Activated CD4-positive, alpha-beta T cell treated with anti-CD3 and anti-CD28 coated beads for 36 hours (primary cell): ENCODE measurements at places on chromosomes 12 and 14.

DNA sequence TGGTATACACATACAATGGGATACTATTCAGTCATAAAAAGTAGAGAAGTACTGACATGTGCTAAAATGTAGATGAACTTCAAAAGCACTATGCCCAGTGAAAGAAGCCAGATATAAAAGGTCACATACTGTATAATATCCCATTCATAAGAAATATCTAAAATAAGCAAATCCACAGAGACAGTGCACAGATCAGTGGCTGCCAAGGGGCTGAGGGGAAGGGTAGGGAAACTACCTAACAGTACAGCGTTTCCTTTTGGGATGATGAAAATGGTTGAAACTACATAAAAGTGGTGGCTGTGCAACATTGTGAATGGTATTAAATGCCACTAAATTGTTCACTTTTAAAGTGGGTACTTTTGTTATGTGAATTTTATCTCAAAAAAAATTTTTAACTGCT is 11.9 kb downstream of the EAPP start:
- no peaks in the 10 kb centered on the region for H3K4me1 ChIP-seq
- H3K27ac ChIP-seq: no peak overlapping the region
- no peak for DNase-seq

DNA sequence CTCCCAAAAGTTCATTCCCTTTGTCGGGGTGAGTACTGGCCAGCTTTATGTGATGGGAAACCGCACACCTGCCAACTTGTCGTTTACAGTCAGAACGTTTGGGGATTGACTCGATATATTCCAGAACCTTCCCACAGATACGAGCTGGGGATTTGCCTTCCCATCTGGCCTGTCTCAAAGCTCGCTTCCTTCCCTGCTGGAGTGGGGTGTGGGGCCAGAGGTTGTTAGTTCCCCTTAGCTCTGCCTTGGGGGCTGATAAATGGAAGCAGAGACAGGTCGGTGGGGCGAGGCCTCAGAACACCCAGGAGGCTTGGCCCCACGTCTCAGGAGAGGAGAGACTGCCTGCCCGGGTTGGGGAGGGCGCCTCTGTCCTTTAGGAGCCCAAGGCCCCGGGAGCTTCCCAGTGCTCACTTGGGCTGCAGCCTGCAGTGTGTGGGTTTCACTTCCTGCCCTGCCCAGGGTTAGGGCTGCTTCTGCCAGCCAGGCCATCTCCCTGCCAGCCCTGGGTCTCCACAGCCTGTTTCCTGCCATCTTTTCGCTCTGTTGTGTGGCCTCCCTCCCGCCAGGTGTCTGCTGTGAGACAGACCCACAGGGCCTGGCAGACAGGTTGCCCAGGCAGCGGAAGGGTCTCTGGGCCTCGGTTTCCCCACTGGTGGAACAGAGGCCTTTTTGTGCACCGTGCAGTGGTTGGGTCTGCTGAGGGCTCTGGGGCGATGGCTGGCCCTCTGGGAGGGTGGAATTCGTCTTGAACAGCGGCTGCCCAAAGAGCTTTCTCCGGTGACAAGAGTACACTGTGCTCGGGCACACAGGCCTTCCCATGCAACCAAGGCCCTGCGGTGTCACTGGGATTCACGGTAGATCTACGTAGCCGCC is 8.1 kb upstream of the TEX22 start:
- H3K4me3 ChIP-seq: no peak overlapping the region
- no peak for DNase-seq
- H3K36me3 ChIP-seq: no peaks in the 10 kb centered on the region
- H3K4me1 ChIP-seq: no peaks in the 10 kb centered on the region
- no peaks in the 10 kb centered on the region for H3K27me3 ChIP-seq
- no peak overlapping the region for H3K27ac ChIP-seq

GRCh38 chr12:90102957-90103652 is 394.5 kb upstream of the ATP2B1 start:
- H3K4me1 ChIP-seq: peaks cover 15% of the 10 kb centered on the region
- H3K27me3 ChIP-seq: peaks cover 2% of the 10 kb centered on the region
- H3K4me3 ChIP-seq: no peak overlapping the region
- DNase-seq: peak; percentile 19
- no peak overlapping the region for H3K27ac ChIP-seq
- no peaks in the 10 kb centered on the region for H3K36me3 ChIP-seq

GRCh38 chr12:51020448-51021182 is 5.6 kb downstream of the SLC11A2 start:
- H3K27ac ChIP-seq: peak overlapping the region; percentile 37
- no peaks in the 10 kb centered on the region for H3K27me3 ChIP-seq
- H3K4me3 ChIP-seq: no peak overlapping the region

GRCh38 chr12:29200586-29200985 is 51.5 kb downstream of the FAR2 start:
- no peaks in the 10 kb centered on the region for H3K27me3 ChIP-seq
- no peaks in the 10 kb centered on the region for H3K36me3 ChIP-seq
- no peak overlapping the region for H3K27ac ChIP-seq
- no peak overlapping the region for H3K4me3 ChIP-seq
- H3K4me1 ChIP-seq: no peaks in the 10 kb centered on the region
- no peak for DNase-seq

DNA sequence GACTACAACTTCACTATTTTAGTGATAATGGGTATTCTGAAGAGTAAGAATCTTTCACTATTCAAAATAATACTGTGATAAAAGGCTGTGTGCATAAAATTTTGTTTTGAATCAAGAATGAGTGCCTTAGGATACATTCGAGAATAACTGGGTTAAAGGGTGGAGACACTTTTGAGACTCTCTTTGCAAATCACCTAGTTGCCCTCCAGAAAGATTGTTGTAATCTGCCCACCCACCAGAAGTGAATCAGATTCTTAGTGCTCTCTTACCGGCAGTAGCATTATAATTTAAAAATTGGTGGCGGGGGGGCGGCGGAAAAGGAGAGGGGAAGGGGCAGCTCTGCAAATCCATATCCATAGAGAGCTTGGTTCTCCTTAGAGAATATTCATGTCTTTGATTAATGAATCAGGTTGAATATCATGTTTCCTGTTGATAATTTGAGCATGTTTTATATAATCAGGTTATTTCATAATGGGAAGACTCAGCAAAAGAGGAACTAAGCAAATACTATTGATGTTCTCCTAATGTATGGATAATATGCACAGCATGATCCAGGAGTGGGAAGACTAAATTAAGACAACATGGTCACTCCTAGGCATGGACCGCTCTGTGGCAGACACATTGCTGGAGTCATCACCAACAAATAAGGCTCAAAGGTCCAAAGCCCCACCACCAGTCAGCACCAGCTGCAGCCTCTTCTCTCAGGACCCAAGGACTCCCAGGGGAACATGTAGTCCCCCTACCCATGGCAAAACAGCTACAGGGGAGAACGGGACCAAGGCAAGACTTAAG is 62.7 kb upstream of the CHGA start:
- H3K4me3 ChIP-seq: no peak overlapping the region
- H3K27ac ChIP-seq: no peak overlapping the region
- no peak for DNase-seq
- H3K27me3 ChIP-seq: peaks cover 8% of the 10 kb centered on the region

DNA sequence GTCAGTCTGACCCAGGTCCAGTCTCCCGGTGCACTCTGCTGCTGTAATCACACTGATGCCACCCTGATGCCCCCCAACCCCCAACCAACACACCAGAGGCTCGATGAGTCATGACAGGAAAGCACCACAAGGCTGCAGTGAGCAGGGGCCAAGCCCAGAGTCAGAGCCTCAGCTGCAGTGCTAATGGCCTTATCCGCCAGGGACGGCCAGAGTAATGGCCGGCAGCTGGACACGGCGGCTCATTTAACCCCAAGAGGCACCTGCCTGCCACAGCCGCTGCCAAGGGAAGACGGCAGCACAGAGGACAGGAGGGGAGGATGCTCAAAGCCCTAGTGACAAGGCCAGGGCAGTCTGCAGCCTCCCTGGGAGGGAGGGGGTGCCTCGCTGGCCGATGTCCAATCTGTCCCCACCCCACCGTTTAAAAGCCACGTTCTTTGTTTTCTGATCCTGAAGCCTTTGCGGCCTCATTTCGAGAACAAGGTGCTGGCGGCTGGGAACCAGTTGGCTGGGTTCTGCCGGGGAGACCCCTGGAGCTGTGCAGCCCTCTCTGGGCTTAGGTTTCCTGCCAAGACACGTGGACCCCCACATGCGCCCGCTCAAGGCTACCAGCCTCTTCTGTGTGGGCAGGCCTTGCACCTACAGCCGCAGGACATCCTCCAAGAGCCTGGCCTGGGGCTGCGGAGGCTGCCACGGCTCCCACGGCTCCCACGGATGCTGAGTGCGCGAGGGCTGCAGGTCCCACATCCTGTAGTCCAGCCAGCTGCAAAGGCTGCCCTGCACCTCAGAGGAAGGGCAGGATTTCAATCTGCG is 13.1 kb downstream of the CCDC85C start:
- no peaks in the 10 kb centered on the region for H3K36me3 ChIP-seq
- H3K27me3 ChIP-seq: no peaks in the 10 kb centered on the region
- DNase-seq: no peak
- H3K27ac ChIP-seq: no peak overlapping the region
- H3K4me1 ChIP-seq: peaks cover 9% of the 10 kb centered on the region
- H3K4me3 ChIP-seq: no peak overlapping the region
